Suppressor macrophage treated with lipopolysaccharide for 1 hour (primary cell): ENCODE measurements at places on chromosomes 7 and 10.

GRCh38 chr10:112775381-112775780, 174.7 kb upstream of the TCF7L2 start:
- DNase-seq = no peak

- no peak for DNase-seq
These were observed 307.4 kb downstream of the WDR37 start for GRCh38 chr10:1363446-1364121.

DNA sequence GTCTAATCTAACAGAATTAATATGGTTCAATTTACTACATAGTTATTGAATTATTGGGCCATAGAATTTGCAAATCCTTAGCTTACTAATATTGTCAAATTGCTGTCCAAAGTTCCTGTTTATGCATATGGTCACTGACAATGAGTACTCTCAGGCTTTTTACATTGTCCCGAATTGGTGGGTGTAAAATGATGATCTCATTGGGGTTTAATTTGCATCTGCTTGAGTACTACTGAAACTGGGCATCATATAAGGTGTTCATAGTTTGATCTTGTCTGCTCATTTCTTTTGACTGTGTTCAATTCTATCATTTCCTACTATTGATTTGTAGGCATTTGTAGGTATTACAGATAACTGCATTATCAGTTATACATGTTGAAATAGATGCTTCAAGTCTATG, 12.7 kb downstream of the ABCA13 start:
- no peak for DNase-seq

DNA sequence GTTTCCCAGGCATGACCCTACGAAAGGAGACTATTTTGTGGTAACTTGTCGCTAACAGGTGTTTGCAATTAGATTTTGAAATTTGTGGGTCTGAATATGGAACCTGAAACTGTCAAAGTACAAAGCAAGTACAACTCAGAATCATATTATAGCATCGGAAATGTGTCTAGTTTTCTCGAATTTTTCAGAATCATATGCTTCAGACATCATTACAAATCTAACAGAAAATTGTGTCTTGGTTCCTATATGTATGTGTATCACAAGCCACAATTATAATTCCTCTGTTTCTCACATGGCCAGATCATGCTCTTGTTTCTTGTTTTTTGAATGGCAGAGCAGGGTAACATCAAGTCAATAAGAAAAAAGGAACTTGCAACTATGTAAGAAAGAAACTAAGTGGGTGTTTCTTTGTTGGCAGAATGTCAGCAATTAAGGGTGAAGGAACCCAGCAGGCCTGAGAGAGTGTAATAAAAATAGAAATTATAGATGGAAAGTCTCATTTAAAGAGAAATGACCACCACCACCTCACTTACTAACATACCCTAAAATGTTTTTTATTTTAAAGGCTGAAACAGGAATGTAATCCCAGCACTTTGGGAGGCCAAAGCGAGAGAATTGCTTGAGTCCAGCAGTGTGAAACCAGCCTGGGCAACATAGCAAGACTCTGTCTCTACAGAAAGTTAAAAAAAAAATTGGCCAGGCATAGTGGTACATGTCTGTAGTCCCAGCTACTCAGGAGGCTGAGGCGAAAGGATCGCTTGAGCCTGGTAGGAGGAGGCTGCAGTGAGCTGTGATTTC, 51.3 kb downstream of the PRTFDC1 start:
- DNase-seq = peak; percentile 84

- DNase-seq = no peak
These were observed 29.7 kb downstream of the HTRA1 start for GRCh38 chr10:122490786-122491680.

DNA sequence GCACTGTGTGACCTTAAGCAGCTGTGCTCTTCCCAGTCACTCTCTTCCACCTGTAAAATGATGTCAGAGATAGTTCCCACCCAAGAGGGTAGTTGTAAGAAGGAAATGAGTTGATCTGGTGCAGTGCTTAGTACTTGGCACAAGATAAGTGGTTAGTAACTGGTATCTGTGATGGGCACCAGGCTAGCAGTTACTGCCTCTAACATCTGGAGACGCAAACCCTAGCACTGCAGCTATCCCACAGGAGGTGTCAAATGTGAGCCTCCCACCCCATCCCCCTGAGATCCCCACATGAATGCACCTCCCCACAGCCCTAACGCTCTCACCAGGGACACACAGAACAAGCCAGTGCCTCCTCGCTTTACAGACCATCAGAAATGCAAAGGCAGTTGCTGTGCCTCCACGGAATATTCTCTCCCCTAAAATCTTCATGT, 72.0 kb downstream of the KCNMA1 start:
- DNase-seq = no peak

- no peak for DNase-seq
These were observed 894.4 kb downstream of the KCNMA1 start for GRCh38 chr10:76743169-76743568.

GRCh38 chr10:47268696-47269095, 31.3 kb upstream of the GDF10 start:
- DNase-seq = no peak

- no peak for DNase-seq
These were observed 205.9 kb downstream of the ARL4A start for GRCh38 chr7:12893292-12893691.

GRCh38 chr7:26061678-26062603, 90.1 kb upstream of the NFE2L3 start:
- peak; percentile 79 for DNase-seq

- no peak for DNase-seq
These were observed 15.3 kb downstream of the NKX2-3 start for GRCh38 chr10:99548041-99548530.

GRCh38 chr7:155567646-155568332, 21.4 kb upstream of the CNPY1 start:
- no peak for DNase-seq

DNA sequence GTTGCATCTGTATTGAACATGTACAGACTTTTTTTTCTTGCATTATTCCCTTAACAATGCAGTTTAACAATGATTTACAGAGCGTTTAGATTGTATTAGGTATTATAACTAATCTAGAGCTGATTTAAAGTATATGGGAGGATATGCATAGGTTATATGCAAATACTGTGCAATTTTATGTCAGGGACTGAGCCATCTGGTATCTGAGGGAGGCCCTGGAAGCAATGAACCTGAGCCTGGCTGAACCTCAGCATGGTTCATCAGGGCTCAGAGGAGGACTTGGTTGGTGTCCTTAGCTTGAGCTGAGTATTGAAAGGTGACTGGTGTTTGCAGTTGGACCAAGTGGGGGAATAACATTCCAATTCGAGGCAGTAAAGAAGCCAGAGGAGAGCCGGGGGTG, 4.8 kb downstream of the ADCK2 start:
- no peak for DNase-seq

DNA sequence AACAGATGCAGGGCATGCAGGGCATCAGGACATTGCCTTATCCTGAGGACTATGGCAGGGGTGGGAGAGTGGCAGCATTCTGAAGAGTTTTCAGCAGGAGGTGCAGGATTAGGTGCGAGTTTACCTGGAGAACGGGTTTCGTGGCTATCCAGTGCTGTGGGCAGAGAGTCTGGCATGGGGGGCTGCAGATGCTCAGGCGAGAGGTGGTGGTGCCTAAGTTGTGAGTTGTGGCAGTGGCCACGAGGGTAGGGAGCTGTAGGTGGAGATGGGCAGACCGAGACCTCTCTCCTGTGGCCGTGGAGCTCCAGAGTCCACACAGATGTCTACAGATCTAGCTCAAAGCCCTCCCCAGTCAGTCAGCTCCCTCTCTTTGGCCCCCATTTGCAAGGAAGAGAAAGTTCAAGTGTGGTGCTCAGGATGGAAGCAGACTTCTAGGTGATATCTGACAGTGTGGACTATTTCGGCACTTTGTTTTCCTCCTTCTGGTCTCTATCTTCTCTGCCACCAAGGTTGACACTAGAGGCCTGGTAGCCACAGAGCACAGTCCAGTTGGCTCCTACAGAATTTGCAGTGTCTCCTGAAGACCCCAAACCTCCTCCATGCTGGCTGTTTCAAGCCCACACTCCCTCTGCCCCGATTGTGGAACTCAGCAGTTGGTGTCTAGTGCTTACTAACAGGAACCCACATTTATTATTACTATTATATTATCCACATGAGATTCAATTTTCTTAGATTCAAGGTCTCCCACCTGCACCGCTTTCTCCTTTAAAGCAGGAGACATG, 955.7 kb upstream of the ZNF722 start:
- DNase-seq = no peak

GRCh38 chr7:107119376-107120105, 49.3 kb upstream of the HBP1 start:
- DNase-seq = no peak

DNA sequence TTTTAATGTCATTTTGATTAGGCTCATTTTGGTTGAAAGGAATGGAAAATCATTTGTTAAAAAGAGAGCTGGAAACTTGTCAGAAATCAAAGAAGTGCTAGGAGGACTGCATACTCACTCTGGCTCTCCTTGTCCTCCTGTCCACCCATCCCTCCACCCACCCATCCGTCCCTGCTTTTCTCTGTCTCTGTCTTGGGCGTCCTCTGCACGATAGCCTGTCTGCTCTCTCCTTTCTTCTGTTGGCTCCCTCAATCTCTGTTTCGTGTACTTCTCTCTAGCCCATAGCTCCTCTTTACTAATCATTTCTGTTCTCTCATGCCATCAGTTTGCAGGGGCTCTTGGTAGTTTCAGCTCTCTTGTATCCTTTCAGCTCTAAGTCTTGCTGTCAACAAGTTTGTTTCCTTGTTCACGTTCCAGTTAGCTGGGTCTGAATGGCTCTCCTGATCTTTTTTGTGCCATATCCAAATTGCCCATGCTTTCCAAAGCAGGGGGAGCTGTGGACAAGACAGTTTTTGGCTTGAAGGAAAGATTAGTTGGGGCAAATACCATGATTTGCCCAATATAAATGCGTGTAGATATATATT, 75.6 kb downstream of the KAT6B start:
- DNase-seq = no peak
